Mucosa of descending colon (tissue), 3 donors: ENCODE measurements at places on chromosomes 16 and 17. TPM values are rescaled to one million over a fixed set of nuclear protein-coding genes. Genes with fewer than 3 reads are reported as not detected.

The CHST4 gene
- not detected for total RNA-seq

GRCh38 chr16:61581417-61582046 lies 454.7 kb downstream of the CDH8 start:
- no peak for DNase-seq

The TM4SF5 gene
- total RNA-seq = 12.5 TPM

The VASN gene
- total RNA-seq = 0.93 TPM
